Stimulated activated CD8-positive, alpha-beta memory T cell treated with anti-CD3 and anti-CD28 coated beads, Interleukin-7, amount 100 ng/mL, for 24 hours (primary cell): ENCODE measurements at places on chromosomes 13 and 19.

- DNase-seq, result no peak
Measured at GRCh38 chr13:50421473-50422130, 406.4 kb downstream of the KCNRG start.

GRCh38 chr13:24892829-24893228 lies 128.9 kb downstream of the RNF17 start:
- no peak for DNase-seq

DNA sequence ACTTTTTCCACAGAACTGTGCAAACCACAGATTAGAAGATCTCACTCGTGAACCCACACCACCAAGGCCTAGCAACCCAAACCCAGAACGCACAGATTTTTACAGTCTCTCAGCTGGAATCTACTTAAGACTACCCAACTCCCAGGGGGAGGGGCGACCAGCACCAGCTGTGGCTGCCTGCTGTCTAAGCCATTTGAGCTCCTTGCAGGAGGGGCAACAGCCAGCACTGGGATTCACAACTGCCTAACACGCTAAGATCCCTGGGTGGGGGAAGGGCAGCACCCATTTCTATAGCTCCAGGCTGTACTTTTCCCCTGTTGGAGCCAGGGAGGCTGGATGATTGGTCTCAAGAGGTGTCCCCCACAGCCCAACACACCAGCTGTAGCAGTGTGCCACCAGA lies 368.8 kb downstream of the SUCLA2 start:
- DNase-seq, result no peak

DNA sequence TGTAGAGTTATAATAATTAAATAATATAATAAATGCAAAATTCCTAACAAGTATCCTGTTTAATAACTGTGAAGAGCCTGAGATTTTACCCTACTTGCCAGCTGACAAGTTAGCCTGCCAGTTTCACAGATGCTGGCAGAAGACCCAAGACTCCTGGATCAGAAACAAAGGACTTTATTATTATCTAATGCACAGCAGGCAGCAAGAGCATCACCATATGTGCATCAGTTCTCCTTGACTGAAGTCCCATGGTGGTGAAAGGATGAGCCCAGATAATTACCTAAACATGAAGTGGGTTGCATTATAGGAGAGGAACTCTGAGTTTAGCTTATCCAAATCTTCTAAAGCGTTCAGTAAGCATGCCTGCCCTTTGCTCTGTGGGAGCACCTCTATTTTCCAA lies 39.1 kb upstream of the MTIF3 start:
- no peak for DNase-seq

GRCh38 chr13:106140476-106140875 lies 395.0 kb downstream of the EFNB2 start:
- no peak for DNase-seq
